ENCODE measurements at places on chromosomes 6 and 20.

- DNase-seq: no peak
Measured at GRCh38 chr20:46501337-46501942, 11.9 kb downstream of the ZNF334 start.

GRCh38 chr6:1363729-1364572 is 25.4 kb upstream of the FOXF2 start:
- DNase-seq: no peak

DNA sequence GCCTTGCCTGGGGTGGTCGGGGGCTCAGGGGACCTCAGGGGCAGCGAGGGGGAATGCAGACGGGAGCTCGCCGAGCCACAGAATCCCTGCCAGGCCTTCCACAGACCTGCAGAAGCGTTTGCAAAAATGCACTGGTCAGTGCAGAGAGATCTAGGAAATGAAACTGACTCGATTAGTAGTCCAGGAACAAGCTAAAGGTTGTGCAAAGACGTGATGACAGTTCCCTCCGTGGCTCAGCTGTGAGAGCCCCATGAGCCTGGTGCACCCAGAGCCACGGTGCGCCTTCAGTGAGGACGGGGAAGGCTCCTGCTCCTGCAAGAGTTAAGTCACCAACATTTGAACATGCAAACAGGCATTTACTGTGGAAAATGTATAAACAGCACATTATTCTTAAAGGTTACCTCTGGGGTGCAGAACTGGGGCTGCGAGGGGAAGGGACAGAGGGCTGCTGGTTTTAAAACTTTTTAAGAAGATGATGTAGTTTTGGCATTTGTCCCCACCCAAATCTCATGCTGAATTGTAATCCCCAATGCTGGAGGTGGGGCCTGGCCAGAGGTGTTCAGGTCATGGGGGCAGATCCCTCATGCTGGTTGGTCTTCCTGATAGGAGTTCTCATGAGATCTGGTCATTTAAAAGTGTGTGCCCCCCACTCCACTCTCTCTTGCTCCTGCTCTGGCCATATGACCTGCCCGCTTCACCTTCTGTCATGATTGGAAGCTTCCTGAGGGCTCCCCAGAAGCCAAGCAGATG is 147.3 kb downstream of the DLL1 start:
- DNase-seq: no peak

- DNase-seq: no peak
Measured at GRCh38 chr20:34305333-34306230, 2.4 kb upstream of the AHCY start.

GRCh38 chr6:100001915-100002388 is 7.9 kb upstream of the MCHR2 start:
- peak; percentile 53 for DNase-seq

DNA sequence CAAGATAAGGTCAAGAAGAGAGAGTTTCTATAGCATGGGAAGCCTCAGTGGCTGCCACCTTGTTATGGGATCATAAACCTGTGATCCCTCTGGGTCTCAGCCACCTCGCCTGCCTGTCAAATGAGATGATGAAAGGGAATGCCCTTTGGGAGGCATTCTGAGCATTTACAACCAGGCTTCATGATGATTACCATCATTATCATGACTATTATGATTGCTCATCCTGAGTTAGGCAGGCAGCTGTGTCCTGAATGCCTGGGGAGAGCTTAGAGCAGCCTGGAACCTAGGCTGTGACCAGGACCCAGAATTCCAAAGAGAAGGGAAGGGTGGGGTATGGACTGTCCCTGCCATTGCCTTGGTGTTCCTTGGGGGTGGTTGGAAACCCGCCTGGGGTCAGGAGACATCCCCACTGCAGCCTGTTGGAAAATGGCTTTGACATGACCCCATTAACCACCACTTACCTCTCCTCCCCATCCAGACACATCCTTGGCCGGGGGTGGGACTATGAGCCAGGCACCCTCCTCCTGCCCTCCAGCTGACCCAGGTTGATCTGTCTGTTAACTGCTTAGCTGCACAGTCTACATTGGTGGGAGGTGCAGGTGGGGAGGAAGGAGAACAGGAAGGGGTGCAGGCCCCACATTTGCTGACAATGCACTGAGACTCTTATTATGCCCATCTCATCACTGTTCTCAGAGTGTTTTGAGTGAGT is 51.9 kb downstream of the LRFN2 start:
- DNase-seq: no peak

GRCh38 chr20:19659448-19659847 is 98.6 kb upstream of the RIN2 start:
- no peak for DNase-seq

DNA sequence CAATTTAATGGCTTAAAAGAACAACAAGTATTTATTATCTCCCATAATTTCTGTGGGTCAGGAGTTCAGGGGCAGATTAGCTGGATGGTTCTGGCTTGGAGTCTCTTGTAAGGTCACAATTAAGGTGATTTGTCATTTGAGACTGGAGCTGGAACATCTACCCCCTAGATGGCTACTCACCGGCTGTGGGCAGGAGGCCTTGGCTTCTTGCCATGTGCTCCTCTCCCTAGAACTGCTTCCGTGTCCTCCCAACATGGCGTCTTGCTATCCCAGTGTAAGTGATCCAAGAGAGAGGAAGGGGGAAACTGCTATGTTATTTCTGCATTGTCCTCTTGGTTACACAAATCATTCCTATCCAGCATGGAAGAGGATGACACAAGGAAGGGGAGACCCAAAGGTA is 210.2 kb upstream of the ECI2 start:
- DNase-seq: no peak

DNA sequence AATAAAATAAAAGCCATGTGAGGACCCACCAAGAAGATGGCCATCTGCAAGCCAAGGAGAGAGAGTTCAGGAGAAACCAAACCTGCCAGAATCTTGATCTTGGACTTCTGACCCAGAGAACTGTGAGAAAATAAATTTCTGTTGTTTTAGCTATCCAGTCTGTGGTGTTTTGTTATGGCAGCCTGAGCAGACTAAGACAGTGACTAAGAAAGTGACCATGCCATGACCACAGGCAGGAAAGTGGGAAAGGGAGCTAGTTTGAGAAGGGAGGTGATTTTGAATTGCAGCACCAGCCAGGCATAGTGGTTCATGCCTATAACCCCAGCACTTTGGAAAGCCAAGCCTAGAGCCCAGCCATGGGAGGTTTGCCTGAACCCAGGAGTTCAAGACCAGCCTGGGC is 21.9 kb upstream of the C6orf62 start:
- DNase-seq: no peak

DNA sequence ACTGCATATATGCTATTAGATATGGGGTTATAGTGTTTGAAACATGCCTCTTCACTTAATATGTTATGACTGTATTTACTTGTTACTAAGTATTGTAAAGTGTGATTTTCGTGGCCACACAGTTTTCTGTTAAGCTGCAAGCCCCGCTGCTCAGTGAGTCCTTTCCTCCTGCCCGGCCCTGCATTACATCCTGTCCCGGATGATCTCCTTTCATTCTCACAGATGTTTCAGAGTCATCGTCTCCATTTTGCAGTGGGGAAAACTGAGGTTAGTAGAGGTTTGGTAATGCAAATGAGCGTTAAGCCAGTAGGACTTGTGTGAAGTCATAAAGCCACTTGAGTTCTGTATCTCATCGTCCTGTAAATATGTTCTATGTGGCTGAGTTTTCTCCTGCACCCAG is 155.5 kb downstream of the CFAP61 start:
- no peak for DNase-seq

DNA sequence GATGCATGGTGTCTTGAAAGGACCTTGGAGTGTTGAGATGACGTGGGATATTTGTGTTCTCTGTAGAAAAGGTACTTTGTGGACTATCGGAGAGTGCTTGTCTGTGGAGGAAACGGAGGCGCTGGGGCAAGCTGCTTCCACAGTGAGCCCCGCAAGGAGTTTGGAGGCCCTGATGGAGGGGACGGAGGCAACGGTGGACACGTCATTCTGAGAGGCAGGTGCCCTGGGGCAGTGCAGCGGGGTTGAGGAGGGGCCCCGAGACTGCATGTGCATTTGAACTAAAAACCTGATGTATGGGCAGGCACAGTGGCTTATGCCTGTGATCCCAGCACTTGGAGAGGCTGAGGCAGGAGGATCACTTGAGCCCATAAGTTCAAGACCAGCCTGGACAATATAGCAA is 12.9 kb downstream of the MTG2 start:
- no peak for DNase-seq

DNA sequence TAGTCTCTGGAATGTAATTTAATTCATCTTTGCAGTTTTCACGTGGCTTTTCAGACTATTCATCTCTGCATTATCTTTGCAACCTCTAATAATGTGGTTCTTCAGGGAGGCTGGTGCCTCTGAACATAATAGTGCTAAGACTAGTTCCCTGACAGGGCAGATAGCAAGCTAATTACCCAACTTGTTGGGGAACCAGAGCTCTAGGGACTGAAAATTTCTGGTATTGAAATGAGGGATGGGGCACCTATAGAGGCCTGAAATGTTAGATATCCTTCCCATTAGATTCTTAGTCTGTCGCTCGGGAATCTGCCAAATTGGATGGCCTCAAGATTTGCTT is 693.6 kb upstream of the MAP3K7 start:
- DNase-seq: no peak

GRCh38 chr6:4133941-4134838 is 1.2 kb downstream of the ECI2 start:
- DNase-seq: no peak

- DNase-seq: no peak
Measured at GRCh38 chr20:21517566-21518277, 3.9 kb upstream of the NKX2-2 start.

Measured in NCI-H1092 treated with DMSO at 0.1 percent for 48 hours (cell line).